Fibroblast of upper back skin (primary cell): ENCODE measurements at places on chromosomes 4 and X.

DNA sequence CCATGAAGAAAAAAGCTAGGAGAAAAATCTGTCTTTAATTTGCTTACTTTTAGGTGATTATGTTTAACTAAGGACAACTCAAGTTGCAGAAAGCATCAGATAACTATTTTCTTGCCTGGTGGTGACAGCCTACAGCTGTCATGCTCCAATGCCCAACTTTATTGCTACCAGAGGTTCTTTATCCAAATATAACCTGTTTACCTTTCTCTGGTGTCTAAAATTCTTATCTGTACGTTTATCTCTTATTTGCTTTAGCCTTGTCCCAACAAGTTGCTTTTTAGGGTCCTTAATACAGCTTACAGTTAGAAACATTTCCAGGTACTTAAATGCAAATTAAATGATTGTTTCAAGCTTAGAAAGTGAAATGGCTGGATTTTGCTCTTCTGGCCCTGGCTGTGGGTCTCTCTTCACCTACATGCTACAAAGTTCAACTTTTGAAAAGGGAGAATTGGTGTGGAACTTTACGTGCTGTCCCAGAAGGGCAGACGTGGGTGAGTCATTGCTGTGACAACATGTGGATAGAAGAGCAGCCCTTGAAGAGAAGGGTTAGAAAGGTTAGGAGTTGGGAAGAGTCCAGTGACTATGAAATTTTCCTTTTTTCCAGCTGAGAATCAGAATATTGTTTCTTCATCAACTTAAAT is 60.7 kb downstream of the HPGD start:
- DNase-seq, result no peak

GRCh38 chr4:186161138-186161537 is 30.2 kb upstream of the CYP4V2 start:
- DNase-seq, result no peak

DNA sequence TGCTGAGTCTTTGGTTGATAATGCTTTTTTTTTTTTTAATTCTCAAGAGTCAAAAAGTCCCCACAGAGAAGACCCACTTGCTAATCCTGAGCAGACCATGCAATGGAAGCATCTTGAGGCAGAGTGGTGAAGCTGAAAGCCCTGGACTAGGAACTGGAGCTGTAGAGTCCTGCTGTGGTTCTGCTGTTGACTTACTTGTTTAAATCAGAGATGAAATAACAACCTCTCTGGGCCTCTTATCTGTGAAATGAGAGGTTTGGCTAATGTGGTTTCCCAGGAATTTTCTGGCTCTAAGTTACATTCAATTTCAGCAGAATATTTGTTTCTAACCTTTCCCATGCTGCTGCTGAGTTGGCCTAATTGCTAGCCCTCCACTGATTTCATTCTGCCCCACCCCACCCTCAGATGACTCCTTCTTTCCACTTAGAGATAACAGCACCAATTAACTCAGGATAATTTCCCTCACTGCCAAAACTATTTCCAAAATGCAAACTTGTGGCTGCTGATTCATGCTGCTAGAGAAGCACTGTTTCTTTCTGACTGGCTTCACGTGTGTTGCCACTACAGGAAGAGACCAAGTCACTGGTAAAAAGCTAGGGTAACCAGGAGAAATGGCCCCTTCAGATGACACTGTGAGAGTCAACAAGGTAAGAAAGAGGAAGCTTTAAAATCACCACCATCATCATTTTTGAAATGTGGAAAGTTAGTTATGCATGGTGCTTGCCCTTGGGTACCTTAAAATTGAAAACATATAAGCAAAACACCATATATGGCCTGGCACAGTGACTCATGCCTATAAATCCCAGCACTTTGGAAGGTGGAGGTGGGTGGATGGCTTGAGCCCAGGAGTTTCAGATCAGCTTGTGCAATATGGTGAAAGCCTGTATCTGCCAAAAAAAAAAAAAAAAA is 326.4 kb downstream of the DCHS2 start:
- DNase-seq, result peak; percentile 97

DNA sequence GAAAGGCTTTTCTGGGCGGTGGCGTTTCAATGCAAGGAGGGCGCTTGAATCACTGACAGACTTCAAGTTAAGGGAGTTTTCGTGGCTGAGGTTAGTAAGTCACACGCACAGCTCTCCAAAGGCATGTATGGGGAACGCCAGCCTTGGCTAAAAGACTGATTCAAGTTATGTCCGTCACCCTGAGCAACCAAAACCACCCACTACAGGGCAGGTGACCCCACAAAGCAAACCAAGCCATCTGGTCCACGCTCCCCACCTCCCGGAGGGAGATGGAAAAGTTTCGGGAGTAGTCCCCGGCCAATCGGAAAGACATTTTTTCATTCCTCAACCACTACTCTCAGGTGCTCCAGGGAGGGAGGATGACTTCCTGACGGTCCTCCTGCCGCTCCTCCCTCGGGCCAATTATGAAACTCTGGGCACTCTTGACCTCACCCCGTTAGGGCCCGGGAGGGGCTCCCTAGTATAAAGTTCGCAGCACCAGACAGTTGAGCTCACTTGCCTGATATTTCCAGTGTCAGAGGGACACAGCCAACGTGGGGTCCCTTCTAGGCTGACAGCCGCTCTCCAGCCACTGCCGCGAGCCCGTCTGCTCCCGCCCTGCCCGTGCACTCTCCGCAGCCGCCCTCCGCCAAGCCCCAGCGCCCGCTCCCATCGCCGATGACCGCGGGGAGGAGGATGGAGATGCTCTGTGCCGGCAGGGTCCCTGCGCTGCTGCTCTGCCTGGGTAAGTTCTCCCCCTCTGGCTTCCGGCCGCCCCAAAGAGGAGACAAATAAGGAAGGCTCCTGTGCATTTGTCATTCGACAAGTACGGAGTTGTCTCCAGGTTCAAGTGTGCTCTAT is at the start of gene EREG:
Gene EREG (plus strand): TSS at position 494 of the 840 bp plus-strand sequence. CDS start 164 bp downstream, at position 658.
- DNase-seq, result peak; percentile 44

- DNase-seq, result peak; percentile 14
Observed at GRCh38 chrX:151680805-151681204, 14.5 kb upstream of the PRRG3 start.

DNA sequence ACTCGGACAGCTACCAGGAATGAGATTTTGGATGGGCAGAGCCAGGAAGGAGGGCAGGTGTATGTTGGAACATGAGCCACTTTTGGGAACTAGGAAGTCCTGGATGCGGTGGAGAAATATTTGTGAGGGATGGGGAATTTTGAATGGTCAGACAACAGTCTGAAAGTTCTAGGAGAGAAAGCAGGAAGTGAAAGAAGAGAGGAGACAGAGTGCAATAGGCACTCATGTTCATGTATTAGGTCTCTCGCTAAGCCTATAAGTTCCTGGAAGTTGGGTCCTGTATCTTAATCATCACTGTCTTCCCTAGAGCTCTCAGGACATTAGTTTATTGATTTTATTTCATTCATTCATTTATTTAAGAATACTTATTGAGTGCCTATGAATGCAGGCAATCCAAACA is 65.7 kb upstream of the CITED1 start:
- DNase-seq, result no peak

DNA sequence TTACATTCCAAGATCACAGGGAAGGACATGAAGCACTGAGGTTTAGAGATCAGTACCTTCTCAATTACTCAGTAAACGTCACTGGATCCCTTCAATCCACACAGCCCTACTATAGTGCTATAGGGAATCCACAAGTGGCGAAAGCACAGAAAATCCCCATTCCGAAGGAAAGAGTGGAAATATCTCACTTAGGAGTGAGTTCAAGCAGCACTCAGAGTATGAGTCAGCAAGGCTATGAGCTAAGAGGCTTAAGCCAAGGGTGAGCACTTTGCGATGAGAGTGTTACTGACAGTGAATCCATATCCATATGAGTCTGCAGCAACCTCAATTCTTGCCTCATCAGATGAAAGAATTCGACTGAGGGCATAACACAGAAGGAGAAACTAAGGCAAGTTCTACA is 165.1 kb downstream of the VSIG4 start:
- no peak for DNase-seq

DNA sequence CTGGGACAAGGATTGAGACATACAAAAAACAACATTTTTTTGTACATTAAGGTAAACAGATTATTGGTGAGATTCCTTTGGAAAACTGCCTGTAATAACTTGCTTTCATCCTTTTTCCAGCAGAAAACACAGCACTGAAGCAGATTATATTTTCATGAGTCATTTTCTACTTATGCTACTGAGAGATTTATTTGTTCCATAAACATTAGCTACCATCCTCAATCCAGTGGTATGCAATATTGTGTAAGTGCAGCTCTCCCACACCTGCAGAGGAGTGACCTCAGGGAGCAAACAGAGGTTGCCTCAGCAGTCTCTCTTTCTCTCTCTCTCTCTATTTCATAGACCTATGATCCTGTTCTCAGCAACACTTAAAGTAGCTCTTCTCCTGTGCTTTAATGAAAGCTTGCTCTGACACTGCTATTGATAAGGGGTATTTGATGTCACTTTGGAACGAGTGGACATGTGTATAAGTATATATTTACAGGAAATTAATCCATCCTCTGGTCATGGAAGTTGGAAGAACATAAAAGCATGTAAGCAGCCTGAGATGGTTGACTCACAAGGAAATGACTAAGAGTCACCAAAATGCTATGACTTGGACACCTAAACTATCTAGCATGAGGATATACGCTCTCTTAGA is 163.7 kb upstream of the SPANXC start:
- DNase-seq, result peak; percentile 71

GRCh38 chr4:19925516-19925915 is 326.2 kb upstream of the SLIT2 start:
- DNase-seq, result no peak

- no peak for DNase-seq
Observed at GRCh38 chr4:119861731-119862130, 204.9 kb downstream of the MAD2L1 start.

GRCh38 chrX:23483396-23483795 is 148.7 kb downstream of the PTCHD1 start:
- DNase-seq, result no peak

- peak; percentile 57 for DNase-seq
Observed at GRCh38 chr4:38046727-38047489, 86.7 kb downstream of the PTTG2 start.

GRCh38 chr4:85565761-85566480 is 91.0 kb downstream of the ARHGAP24 start:
- DNase-seq, result peak; percentile 77

- no peak for DNase-seq
Observed at GRCh38 chr4:108255203-108255747, 86.5 kb upstream of the LEF1 start.

- DNase-seq, result no peak
Observed at GRCh38 chrX:65866773-65867172, 173.1 kb downstream of the VSIG4 start.
